ENCODE measurements at places on chromosomes 12 and 14.
A peak's percentile ranks its signal among the peaks of the same experiment; 100 is the strongest.

- no peak for DNase-seq
Measured at GRCh38 chr12:127823801-127824200, 443.2 kb upstream of the TMEM132C start.

- DNase-seq = peak; percentile 97
Measured at GRCh38 chr12:110124269-110124995, at the start of gene IFT81. Gene IFT81, plus strand, starts transcription at chr12:110124357. Its CDS starts 3,024 bp downstream, at chr12:110127381.

DNA sequence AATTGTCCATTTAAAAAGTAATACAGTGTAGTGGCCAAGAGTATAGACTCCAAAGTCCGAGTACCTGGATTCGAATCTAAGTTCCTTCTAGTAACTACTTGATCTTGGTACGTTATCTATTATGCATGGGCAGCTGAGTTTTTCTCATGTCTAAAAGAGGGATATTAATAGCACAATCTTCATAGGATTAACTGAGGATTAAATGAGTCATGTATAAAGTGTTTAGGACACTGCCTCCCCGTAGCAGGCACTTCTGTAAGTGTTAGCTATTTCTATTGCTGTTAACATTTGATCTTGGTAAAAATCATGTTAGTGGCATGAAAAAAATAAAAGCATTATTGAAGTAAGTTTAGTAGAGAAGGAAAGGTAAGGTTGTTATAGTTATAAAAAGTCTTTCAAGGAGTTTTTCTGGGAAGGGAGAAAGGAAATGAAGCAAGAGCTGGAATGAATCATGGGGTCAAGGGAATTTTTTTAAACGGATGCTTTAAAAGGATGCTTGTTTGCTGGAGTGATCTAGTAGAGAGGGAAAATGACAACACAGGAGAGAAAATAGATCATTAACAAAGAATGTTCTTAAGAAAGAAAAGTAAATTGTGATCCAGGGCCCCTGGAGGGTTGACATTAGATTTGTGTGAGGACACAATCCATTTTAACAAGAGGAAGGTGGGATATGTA lies 502.2 kb upstream of the USP15 start:
- DNase-seq = no peak

GRCh38 chr12:126856958-126857357 lies 1410.0 kb upstream of the TMEM132C start:
- DNase-seq = no peak

DNA sequence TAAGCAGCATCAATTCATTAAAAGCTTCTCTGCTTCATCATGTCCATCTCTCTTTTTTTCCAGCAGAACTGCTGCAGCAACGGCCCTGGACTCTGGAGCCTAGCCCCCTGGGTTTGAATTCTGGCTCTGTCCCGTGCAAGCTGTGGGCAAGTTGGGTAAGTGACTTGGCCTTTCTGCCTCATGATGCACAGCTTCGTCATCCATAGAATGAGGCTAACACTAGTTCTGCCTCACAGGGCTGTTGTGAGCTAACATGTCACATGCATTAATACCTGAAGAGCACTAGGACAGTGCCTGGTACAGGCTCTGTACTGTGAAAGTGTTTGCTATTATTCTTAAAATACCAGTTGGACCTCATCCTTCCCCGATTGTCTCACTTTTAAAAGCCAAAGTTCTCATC lies 4.2 kb downstream of the KRT82 start:
- no peak for DNase-seq

- DNase-seq = no peak
Measured at GRCh38 chr12:9133216-9133916, 17.6 kb upstream of the A2M start.
